ENCODE measurements at places on chromosomes 16 and 17. TPM values are rescaled to one million over a fixed set of nuclear protein-coding genes. Genes with fewer than 3 reads are reported as not detected.

GRCh38 chr17:5249615-5250014 is 15.0 kb upstream of the SCIMP start:
- peak; percentile 46 for DNase-seq

GRCh38 chr16:63216696-63217423 is 1180.6 kb upstream of the CDH8 start:
- DNase-seq: no peak

DNA sequence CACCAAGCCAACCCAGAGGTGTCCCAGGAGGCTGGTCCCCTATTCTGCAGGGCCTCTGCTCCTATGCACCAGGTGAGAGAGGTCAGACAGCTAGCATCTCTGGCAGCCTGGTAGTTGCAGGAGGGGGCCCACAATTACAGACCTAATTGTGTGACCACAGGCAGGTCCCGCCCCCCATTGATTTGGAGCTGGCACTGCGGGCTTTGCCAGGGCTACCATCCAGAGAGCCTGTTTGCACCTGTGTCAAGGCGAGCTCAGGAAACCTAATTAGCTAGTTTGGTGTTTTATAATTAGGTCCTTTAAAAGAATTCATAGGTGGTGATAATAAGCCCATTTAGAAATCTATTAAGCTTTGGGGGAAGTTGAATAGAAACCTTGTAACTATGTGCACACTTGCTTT is 90.2 kb downstream of the MRM1 start:
- DNase-seq: no peak

The RNF166 gene
- 355 TPM for total RNA-seq

The PRCD gene
- total RNA-seq: not detected
